ENCODE measurements at places on chromosomes 5 and 9.

DNA sequence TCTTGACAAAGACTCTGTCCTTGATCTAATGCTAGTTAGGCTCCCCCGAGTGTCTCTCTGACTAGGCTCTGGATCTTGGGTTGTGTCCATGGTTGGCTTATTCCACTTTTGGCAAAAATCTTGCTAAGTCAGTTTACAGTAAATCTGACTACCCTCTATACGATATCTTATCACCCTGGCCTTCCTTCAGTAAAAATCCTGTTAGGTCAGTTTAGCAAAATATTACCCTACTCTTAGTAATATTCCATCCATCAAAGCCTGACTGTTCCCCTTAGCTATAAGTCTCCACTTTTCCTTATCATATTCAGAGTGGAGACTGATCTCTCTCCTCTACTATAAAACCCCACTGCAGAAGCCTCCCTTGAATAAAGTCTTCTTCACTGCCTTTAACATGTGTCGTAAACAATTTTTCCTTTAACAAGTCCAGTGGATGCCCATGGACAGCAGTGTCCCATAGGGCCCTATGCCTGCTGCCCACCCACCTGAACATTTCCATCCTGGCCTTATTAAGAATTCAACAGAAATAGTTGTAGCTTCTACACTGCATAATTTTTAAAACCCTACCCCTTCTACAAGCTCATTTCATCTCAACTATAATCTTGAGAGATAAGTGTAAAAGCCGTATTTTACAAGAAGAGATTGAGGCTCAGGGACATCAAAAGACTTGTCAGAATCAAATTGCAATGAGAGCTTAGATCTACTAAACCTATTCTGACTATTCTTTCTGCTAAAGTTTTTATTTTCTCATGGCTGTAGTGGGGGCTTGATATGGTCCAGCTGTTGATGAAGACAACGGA is 22.3 kb downstream of the MINAR2 start:
- DNase-seq: no peak

GRCh38 chr9:36891341-36891811 is 142.7 kb downstream of the PAX5 start:
- no peak for DNase-seq

- no peak for DNase-seq
Observed at GRCh38 chr5:58499941-58500340, 8.7 kb downstream of the GAPT start.

DNA sequence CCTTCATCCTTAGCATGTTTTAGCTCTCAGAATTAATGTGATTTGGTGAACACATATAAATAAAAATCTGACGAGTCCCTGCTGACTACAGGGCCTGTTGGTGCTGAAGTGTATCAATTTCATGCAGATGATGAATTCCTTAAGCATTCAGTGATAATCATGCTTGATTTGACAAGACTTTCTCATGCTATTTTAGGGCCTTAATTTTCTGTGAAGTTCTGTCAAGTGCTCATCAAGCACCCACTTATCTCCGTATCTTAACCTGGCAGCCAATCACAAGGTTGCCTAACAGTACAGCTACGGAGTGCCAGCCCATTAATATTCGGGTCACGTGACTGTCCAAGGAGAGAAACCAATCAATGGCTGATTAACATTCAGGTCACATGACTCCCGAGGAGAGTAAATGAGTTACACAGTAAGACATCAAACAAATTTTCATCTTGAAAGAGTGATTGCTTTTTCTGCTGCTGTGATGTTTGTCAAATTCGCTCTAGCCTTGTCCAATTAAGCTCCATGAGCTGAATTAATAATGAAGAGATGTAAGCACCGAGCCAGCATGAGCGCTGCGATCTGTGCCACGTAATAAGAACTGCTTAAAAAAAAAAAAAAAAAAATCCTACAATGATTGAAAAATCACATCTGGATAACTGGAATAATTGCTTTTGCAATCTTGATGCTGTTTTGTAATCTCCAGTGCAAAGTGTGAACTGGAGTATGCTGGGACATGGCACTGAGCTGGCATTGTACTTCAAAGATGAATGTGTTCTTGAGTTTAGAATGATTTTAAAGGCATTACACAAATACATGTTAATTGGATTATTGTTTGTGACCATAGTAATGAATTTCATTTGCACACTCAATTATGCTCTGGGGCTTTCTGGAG is 104.3 kb upstream of the SPATA31D4 start:
- no peak for DNase-seq

- DNase-seq: no peak
Observed at GRCh38 chr5:180205916-180206315, 3.1 kb downstream of the RASGEF1C start.
